ENCODE measurements at places on chromosomes 1 and 21.
A peak's percentile ranks its signal among the peaks of the same experiment; 100 is the strongest.

- no peak for DNase-seq
Measured at GRCh38 chr1:155651861-155652661, 36.5 kb downstream of the YY1AP1 start.

GRCh38 chr1:59477286-59477685, 180.4 kb downstream of the FGGY start:
- DNase-seq: no peak

GRCh38 chr1:223825767-223826748, 19.7 kb downstream of the TP53BP2 start:
- DNase-seq: peak; percentile 86

GRCh38 chr1:91129458-91129857, 107.6 kb upstream of the ZNF644 start:
- DNase-seq: no peak

GRCh38 chr1:36133484-36133883, 8.5 kb upstream of the COL8A2 start:
- DNase-seq: peak; percentile 75

GRCh38 chr1:245571815-245572294, 417.1 kb downstream of the KIF26B start:
- no peak for DNase-seq

- peak; percentile 22 for DNase-seq
Measured at GRCh38 chr1:178337091-178337706, 159.6 kb downstream of the CLEC20A start.

DNA sequence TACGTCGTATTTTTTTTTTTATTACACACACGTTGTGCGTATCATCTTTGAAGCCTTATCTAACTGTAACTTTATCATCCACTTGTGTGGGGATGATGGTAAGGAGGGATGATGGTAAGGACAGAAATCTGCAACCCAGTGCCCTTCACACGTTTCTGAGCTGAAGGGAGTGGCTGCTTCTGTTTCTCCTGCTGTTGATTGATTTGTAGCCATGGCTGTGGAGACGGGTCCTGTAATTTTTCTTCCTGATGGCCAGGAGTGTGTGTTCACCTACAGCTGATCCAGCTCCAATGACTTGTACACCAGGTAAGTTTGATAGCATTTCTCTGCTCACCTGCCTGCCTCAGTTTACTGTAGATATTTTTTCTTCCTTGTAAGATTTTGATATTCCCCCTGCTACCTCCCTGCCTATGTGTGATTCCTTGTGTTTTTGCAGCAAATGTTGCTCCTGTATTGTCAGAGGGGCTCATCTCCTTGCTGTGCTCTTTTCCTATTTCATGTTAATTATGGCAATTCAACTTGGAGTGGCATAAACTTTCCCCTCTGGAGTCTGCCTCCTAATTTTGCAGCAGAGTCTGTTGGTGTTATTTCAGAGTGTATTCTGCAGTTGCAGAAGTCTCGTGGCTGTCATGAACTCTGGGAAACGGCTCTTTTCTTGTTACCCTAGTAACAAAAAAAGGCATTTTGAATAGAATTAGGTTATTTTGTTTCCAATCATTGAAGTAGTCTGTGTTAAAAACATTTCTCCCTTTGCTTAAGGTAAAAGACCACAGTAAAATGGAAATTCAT, 64.1 kb downstream of the SH3BGR start:
- no peak for DNase-seq

DNA sequence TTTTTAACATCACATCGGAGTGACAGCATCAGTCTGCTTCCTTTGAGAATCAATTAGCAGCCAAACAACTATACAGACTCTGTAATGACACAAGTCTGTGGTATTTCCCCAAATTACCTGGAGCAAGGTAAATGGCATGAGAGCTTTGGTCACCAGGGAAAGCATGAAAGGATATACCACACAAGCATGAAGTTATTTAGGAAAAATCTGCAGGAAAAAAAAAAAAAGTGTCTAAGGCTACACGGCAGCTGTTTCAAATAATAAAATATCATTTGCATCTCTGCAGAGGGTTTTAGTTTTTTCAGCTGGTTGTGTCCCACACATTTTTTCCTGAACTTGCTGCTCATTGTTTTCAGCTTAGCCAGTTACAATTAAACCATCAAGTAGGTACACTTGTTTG, 234.7 kb downstream of the TTLL7 start:
- no peak for DNase-seq

DNA sequence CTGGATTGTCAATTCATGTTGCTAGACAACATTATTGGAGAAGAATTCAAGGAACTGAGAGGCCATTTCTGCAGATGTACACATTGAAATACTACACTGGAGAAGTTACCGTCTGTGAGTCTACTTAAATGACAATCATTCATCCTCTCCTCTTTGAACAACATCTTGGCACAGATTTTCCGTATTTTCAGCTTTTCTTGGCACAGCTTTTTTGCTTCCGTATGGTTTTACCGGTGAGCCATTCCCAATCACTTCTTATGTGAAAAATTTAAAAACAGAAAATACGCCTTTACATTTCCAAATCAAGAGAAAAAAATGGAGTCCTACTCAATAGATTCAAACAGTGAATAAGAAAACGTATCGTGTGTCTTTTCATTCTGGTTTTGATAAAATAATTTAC, 1493.7 kb downstream of the AMY1C start:
- DNase-seq: no peak

GRCh38 chr21:15058854-15059263, 5.9 kb downstream of the NRIP1 start:
- DNase-seq: no peak

DNA sequence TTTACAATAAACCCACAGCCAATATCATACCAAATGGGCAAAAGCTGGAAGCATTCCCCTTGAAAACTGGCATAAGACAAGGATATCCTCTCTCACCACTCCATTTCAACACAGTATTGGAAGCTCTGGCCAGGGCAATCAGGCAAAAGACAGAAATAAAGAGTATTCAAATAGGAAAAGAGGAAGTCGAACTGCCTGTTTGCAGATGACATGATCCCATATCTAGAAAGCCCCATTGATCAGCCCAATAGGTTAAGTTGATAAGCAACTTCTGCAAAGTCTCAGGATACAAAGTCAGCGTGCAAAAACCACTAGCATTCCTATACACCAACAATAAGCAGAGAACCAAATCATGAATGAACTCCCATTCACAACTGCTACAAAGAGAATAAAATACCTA, 235.5 kb downstream of the DPYD start:
- DNase-seq: no peak

GRCh38 chr1:219476116-219476515, 136.8 kb downstream of the ZC3H11B start:
- DNase-seq: no peak

- DNase-seq: peak; percentile 71
Measured at GRCh38 chr1:84619383-84620102, 45.3 kb upstream of the CTBS start.

GRCh38 chr21:40768056-40768455, 78.9 kb downstream of the DSCAM start:
- DNase-seq: no peak

DNA sequence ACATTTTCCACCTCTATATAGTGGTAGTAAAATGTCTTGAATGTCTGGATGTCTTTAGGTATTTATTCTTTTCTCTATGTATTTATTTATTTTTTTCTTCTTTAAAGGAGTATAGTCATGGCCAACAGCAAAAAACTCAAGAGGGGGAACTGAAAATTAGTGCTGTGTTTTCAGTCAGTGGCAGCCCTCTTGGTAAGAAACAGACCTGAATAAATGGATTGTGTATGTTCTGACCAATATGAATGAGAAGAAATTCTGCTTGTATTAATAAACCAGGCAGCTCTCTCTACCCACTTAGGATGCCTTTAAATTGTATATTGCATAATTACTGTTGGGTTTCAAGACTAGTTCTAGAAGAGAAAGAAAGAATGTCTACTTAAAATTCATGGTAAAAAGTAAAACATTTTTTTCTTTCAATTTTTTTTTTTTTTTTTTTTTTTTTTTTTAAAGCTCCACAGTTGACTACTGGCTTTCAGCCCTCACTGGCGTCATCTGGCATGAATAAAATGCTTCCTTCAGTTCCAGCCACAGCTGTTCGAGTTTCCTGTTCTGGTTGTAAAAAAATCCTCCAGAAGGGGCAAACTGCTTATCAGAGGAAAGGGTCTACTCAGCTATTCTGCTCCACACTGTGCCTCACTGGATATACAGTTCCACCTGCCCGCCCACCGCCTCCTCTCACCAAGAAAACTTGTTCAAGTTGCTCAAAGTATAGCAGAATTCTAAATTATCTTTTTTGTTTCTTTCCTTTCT, 101.6 kb downstream of the ZMYM4 start:
- DNase-seq: no peak

DNA sequence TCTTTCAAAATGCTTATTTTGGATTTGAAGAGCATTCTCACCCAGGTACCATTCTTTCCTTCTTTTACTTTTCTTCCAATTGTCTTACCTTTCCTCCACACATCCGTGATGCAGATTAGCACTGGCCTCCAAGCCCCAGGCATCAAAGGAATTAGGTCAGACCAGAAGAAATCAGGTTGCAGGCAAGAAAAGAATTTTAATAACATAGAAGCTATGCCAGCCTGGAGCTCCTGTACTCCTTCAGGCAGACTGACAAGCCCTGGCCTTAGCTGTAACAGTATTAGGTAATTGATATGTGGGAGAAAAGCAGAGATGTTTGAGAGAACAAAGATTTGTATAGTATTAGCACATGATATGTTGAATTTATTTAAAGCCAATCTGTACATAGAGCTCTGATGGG, 390.4 kb upstream of the ADGRL2 start:
- DNase-seq: no peak

- no peak for DNase-seq
Measured at GRCh38 chr1:41440321-41441085, 44.0 kb downstream of the EDN2 start.

- DNase-seq: no peak
Measured at GRCh38 chr1:215583185-215583749, 16.2 kb downstream of the KCTD3 start.

- DNase-seq: no peak
Measured at GRCh38 chr1:205199090-205199930, 12.2 kb downstream of the DSTYK start.

DNA sequence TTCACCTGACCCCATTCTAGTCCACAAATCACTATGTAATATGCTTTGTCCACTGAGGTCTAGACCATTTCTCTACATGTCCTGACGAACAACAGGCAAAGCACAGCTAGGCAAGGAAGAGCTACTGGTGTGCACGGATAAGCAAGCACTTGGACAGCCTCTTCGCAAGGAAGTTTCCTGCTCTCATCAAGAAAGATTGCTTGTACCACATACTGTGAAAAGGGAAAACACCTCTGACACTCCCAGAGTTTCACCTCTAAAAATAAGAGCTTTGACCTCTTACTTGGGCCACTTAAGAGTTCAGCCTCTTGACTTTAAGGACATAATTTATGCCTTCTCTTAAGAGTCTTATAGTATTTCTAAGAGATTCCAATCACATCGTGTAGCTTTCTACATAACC, 36.0 kb upstream of the LPAR3 start:
- DNase-seq: no peak

- peak; percentile 11 for DNase-seq
Measured at GRCh38 chr1:1079408-1080121, 5.5 kb upstream of the RNF223 start.

GRCh38 chr1:107535091-107535490, 394.3 kb downstream of the NTNG1 start:
- no peak for DNase-seq

- DNase-seq: no peak
Measured at GRCh38 chr1:85054664-85055063, 6.4 kb upstream of the MCOLN3 start.

- DNase-seq: no peak
Measured at GRCh38 chr1:111789666-111790316, 34.1 kb downstream of the DDX20 start.

- DNase-seq: peak; percentile 78
Measured at GRCh38 chr1:228275430-228276173, 67.8 kb downstream of the OBSCN start.

DNA sequence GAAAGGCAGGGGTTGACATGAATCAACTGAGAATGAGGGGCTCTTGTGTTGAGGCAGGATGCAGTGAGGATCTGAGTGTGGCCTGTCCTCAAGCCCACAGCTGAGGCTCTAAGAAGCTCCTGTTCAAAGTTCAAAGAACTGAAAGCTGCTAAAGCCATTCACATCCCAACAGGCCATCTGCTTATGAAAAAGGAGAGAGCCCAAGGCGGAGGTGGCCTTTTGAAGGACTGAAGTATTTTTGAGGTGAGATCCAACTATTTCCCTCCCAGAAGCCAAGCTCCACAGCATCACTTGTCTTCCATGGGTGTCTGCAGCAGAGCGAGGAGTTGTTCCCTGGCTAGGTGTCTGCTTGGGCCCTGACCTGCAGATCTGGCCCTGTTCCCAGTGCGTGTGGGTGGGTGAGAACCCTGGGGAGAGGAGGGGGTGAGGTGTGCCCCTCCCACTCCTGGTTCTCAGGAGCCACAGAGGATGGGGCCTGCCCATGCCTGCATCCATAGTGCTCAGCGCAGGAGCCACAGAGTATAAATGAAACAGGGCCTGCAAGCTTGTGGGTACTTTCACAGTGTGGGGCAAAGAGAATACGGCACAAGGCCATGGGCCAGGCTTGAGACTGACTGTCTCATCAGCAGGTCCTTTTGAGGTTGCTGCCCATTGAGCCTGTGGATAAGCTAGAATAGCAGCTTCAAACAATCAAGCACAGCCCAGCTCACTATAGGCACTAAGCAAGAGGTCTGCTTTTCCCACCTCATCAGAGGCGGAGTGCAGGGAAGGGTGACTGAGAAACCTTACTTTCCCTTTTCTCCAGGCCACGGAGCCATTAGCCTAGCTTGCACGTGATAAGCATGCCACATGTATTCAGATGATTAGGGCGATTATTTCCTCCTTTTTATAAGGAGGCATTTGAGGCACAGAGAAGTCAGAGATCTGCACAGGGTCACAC, 15.7 kb downstream of the REG4 start:
- DNase-seq: no peak

DNA sequence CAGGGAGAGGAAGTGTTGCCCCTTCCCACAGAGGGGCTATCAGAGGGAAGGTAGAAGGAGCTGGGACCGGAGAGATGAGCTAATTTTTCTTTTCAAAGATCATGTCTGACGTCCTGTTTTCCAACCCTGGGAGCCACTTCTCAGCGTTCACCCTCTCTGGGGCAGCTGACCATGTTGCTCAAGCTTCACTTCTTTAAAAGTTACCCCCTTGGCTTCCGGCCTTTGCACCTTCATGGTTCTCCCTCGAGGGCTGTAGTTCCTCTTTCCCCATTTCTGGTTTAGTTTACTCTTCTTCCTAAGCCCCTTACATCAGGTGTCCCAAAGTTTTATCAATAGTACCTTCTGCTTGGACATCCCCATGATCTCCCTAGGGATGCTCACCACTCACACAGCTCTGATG, 23.8 kb upstream of the CSF1 start:
- peak; percentile 85 for DNase-seq

DNA sequence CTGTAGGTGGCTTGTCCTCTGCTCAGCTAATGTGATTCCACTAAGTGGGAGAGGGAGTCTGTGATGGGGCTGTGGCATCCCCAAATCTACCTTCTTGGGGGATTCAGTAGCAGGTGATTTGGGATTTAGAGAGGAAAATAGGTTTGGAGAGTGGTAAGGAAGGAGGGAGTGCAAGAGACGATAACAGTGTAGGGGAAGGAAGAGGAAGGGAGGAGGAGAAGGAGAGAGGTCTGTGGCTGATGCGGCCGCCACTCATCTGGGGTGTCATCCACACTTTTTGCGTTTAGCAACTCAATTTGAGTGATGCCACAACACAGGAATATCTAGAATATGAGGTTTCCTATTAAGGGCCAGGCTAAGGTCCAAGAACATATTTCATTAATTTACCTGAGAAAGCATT, 23.8 kb upstream of the PCP4 start:
- no peak for DNase-seq

- DNase-seq: no peak
Measured at GRCh38 chr1:229871078-229871676, 195.9 kb upstream of the GALNT2 start.
